ENCODE measurements at places on chromosomes 5 and 9.

DNA sequence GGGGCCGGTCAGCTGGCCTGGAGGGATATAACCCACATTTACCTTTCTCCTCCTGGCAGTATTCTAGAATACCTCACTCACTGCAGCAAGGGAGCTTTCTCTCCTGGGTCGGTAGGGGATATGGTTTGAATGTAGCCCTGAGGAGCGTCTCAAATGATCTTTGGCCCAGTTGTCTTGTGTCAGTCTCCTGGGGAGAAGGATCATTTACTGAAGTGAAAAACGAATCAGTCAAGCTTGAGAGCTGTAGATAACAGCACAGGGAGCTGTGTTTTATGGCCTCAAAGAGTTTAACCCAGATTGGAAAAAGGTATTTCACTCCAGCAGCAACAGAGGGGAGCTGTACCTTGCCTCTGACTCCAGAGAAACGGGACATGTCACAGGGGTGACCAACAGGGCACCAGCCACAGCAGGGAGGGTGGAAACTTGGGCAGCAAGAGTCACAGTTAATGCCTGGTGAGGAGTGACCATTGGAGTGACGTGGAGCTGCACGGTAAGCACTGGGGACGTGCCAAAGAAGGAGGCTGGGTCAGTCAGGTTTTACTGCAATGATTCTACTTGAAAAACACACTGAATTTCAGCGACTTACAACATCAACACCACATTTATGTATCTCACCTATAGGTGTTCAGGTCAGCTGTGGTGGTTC lies 29.8 kb upstream of the ZFR start:
- no peak for DNase-seq

DNA sequence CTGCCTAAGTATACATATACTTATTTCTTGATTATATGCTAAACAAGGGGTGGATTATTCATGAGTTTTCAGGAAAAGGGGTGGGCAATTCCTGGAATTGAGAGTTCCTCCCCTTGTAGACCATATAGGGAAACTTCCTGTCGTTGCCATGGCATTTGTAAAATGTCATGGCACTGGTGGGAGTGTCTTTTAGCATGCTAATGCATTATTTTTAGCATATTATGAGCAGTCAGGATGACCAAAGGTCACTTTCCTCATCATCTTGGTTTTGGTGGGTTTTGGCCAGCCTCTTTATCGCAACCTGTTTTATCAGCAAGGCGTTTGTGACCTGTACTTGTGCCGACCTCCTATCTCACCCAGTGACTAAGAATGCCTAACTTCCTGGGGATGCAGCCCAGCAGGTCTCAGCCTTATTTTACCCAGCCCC lies 80.9 kb downstream of the ALDH7A1 start:
- no peak for DNase-seq

DNA sequence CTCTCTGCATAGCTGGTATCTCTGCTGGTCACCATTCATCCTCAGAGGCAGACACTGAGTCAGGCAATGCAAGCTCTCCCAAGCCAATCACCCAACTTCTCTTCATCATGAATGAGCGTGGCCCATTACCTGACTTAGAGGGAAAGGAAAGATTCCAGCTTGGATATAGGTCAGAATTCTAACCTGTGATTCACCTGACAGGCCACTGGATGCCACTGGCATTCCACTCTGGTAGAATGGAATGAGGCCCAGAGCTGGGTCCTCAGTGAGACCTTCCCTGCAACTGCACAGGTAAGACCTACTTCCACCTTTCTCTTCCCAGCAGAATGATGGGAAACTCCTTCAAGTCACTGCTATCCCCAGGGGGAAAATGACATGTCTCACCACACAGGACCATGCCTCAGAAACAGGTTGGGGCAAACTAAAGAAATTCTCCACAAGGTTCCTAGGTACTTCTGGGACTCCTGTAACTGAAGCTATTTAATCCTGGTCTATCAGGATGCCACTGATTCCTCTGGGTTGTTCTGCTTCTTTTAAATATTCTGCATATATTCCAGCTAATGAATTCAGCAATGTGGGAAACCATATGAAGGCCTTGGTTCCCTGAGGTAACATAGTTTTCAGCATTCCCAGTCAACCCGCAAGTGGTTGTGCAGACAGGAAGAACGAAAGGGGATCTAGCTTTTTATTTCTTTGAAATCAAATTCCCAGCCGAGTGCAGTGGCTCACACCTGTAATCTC lies 62.0 kb downstream of the SUSD1 start:
- DNase-seq, result no peak

- no peak for DNase-seq
Observed at GRCh38 chr9:130089141-130089540, 35.4 kb downstream of the GPR107 start.

GRCh38 chr5:59115345-59115744 lies 532.5 kb downstream of the RAB3C start:
- DNase-seq, result no peak

- DNase-seq, result no peak
Observed at GRCh38 chr5:76720988-76721569, 5.2 kb downstream of the F2R start.

DNA sequence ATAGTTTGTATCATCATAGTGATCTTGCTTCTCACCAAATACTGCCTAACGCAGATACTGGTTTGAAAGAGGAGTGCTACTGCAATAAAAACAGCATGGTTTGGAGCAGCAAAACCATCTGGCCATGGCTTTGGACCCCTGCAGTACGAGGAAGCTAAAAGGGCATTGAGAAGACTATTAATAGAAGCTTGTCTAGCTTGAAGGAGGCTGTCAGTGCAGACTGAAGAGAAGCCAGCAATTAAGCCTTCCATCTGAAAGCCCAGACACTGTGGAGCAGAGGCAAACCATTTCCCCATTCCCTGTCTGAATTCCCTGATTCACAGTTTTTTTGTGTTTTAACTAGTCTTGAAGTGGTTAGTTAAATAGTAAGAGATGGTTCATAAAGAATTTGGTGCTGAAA lies 281.6 kb downstream of the PTPRD start:
- no peak for DNase-seq

GRCh38 chr9:111411266-111411665 lies 72.9 kb downstream of the ECPAS start:
- no peak for DNase-seq

- DNase-seq, result no peak
Observed at GRCh38 chr9:37197158-37198038, 77.0 kb downstream of the ZCCHC7 start.

DNA sequence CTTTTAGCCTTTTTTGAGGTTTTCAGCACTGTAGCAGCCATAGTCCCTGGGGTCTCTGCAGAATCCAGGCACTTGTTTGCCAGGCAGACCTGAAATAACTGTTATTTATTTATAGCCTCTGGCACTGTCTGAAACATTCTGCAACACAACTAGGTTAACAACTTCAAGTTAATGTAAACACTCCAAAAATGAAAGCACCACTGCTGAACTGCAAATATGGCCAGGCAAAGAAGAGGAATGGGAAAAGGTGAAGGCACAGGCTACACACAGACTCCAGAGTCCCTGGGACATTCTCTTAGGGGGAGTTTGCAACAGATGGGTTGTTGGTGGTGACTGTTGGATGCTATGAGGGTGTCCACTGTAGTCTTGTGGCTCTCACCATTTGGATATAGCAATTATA lies 369.0 kb downstream of the MAT2B start:
- DNase-seq, result no peak

DNA sequence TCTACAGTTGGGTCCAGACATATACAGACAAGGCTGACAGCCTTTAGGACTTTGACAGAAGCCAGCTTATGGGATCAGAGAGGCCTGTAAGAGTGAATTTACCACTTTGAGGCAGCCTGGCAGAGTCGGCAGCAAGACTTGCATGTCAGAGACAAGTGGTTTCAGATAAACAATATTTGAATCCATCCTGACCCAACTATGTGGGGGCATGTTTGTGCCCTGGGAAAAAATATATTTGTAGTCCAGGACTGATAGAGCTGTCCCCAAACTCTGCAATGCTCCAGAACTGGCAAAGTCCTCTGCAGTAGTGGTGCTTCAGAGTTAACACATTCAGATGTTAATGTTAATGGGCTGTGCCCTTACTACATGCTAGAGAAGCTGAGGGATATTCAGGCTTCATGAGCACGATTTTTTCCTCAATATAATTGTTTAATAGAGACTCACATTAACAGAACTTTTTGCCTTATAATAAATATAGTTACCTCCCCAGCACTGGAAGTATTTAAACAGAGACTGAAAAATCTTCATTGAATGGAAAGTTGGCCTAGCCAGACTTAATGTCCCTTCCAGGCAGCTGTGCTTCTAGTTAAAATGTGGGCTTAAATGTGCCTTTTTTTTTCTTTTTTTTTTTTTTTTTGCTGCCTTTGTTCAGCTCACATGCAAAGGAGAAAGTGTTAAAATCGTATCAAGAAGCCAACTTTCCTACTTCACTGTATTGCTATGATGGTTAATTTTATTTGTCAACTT lies 42.9 kb downstream of the FEM1C start:
- DNase-seq, result no peak

DNA sequence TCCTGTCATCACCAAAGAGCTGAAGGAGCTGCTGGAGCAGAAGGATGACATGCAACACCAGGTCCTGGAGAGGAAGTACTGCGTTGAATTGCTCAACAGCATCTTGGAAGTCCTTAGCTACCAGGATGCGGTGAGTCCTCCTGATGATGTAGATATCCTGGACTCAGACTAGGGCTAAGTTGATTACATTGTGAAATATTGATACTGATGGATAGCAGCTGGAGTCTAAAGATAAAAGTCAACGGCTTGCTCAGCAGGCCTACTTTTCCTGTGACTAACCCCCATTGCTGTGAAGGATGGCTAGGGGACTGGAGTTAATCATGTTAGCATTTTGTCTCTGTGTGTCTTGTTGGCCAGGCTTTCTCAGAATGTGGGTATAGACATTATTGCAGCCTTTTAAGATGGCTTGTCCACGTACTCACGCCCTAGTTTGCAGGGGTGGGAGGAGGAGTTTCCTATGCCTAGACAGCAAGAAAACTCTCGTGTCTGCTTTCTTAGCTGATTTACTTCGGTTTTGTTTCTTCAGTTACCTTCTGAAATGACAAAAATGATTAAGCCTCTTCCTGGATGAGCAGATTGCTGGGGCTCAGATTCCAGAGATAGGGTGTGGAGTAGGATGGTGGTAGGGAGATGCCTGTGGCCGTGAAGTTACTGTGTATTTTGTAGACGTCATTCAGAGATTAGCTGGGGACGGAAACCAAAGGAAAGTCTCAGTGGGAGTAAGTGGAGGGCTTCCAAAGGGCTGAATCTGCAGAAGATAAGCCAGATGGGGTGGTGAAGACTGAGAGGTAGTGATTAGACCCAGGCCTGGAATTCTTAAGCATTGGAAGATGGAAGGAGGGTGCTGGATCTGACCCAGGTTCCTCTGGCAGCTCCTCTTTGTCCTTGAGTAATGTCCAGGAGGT lies 166.3 kb downstream of the DOCK2 start:
- DNase-seq, result no peak

GRCh38 chr5:153960269-153961215 lies 78.2 kb downstream of the FAM114A2 start:
- DNase-seq, result no peak

DNA sequence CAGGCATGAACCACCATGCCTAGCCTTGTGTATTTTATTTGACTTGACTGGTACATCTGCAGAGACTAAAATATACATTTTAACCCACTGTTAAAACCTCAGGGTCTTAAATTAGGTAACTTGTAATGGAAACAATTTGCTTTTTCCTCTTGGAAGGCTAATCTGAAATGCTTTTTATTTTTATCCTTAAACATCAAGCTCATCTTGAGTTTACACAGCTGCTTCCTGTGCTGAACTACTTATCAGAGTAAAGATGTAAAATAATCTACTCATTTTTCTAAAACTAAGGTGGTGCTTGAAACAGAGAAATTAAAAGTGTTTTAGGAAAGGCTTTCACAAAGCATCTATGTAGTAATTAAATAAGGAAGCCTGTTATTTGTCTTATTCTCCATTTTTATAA lies 144.1 kb downstream of the ENTREP1 start:
- no peak for DNase-seq

DNA sequence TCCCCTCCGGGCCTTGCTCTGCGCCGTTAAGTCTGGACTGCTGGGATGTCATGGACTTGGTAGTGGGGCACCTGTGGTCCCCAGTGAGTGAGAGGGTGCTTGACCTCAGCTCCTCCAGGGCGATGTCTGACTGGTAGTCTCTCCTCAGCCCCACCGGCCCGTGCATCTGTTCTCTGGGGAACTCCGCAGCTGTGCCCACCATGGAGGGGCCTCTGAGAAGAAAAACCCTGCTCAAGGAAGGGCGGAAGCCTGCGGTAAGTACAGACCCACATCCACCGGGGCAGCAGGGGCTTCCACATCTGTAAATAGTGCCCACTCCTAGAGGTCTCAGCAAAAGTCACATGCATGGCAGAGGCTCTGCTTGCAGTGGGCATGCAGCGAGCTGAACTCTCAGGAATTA lies 52.6 kb upstream of the GARNL3 start:
- no peak for DNase-seq

DNA sequence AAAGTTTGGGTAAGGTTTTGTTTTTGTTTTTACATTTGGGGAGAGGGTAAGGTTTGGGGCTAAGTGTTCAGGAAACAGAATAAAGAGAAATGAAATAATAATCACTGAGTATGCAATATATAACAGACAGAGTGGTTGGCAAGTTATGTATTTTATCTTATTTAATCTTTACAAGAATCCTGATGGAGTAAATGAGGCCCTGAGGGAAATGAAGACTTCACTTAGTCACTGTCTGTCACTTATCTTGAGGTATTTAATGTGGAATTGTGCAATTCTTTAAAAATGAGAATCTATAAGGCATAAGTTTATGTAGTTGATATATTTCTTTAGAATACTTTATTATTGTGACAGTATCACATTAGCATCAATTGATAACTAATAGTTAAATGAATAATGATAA lies 48.1 kb downstream of the TEK start:
- no peak for DNase-seq

DNA sequence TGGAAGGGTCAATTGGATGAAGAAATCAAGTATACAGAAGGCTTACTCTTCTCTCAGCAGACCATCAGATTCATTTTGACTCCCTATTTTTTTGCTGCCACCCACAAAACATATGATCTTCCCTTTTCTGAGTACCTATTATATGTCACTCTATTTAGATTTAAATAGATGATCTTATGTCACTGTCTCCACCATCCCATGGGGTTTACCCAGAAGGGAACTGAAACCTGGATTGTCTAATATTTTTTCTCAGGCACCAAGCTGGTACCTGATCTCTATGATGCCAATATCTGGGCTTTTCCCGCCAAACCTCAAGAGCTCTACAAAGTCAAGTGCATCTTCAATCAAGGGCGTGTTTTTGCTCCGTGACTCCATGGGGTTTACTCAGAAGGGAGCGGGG lies 118.7 kb downstream of the GAS1 start:
- DNase-seq, result no peak

All from GM12891 (cell line).